Glomerular endothelial cell (primary cell): ENCODE measurements at places on chromosomes 2 and 18. TPM values are rescaled to one million over a fixed set of nuclear protein-coding genes. Genes with fewer than 3 reads are reported as not detected.

GRCh38 chr2:181646415-181646987, 10.4 kb downstream of the CERKL start:
- DNase-seq = no peak

GRCh38 chr2:74334931-74335333, 8.3 kb downstream of the SLC4A5 start:
- DNase-seq = peak; percentile 12

The SIGLEC15 gene
- total RNA-seq = 2.5 and 10.5 TPM in 2 replicates

The PCBP1 gene
- total RNA-seq = 140 and 237 TPM in 2 replicates

- DNase-seq = no peak
Observed at GRCh38 chr2:121281694-121282093, 3.3 kb downstream of the TFCP2L1 start.

The DSC2 gene
- total RNA-seq = 0.64 and 1.8 TPM in 2 replicates

- DNase-seq = no peak
Observed at GRCh38 chr2:100968146-100969145, 33.6 kb upstream of the RPL31 start.

DNA sequence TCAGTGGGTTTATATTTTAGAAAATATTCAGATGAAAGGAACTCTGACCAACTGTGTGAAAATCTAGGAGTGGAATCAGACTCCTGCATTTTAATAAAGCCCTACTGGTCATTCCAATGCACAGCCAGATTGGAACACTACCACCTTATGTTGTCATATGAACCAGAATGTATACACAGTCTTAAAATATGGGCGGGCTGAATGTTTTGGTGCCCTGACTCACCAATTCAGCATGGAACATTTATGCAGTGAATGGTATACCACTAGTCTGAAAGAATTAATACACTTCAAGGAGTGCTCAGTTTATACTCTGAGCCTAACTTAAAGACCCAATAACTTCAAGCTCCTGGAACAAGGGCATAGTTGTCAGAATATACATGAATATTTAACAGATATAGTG, 280.9 kb upstream of the TCF4 start:
- DNase-seq = no peak

DNA sequence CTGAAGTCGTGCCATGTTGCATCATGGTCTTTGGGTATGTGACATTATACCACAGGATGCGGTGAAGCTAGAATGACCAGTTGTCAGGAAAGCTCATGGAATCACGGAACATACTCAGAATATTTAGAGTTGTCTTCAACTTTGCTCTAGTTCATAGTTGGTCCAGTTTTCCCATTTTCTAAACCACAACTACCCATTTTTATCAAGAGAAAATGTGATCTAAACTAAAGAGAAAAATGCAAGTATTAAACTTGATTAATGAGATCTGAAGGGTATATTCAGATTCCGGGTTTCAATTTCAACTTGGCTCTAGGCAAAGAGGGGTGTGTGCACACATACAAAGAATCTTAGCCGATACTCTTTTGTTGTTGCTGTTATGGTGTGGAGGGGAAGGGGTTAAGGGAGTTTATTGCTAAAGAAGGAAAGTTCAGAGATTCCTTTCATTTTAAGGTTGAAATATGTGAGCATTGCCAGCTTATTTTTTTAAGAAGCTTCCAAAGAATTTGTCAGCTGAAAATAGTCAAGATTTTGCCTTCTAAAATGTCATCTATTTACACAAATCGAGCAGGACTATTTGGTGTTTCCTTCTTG, 516.6 kb upstream of the ZEB2 start:
- DNase-seq = no peak

DNA sequence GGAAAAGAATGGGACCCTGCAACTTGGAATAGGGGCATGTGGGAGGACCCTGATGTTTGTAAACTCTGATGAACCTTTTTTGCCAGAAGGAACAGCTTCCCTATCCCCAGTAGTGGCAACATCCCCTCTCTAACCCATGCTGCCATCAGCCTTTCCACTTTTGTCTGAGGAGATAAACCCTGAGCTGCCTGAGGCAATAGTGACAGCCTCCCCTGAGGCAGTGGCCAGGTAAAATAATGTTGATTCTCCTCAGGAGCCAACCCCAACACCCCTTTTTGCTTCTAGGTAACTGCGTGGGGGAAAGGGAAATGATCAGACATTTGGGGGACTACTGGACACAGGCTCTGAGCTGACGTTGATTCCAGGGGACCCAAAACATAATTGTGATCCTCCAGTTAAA, 106.8 kb upstream of the NPAS2 start:
- no peak for DNase-seq

The IL1R1 gene
- total RNA-seq = 14.6 and 41.1 TPM in 2 replicates

The WDR35 gene
- 5.2 and 5.7 TPM in 2 replicates for total RNA-seq

DNA sequence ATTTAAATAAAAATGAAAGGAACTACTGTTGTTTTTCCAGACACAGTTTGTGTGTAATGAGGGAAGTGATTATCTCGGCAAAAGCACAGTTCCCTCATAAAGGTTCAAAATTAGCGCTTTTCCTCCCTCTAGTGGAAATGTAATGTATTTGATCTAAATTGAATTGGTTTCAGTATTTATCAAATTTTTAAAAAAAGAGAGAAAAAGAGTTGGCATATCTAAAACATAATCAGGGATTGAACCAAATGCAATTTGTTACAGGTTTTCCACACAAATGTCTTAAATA, 37.5 kb downstream of the CMPK2 start:
- peak; percentile 69 for DNase-seq

- DNase-seq = no peak
Observed at GRCh38 chr2:71927757-71928715, 219.6 kb downstream of the CYP26B1 start.

The TMEM163 gene
- total RNA-seq = 1.6 and 3.2 TPM in 2 replicates

- no peak for DNase-seq
Observed at GRCh38 chr18:9855681-9856080, 30.1 kb upstream of the TXNDC2 start.

DNA sequence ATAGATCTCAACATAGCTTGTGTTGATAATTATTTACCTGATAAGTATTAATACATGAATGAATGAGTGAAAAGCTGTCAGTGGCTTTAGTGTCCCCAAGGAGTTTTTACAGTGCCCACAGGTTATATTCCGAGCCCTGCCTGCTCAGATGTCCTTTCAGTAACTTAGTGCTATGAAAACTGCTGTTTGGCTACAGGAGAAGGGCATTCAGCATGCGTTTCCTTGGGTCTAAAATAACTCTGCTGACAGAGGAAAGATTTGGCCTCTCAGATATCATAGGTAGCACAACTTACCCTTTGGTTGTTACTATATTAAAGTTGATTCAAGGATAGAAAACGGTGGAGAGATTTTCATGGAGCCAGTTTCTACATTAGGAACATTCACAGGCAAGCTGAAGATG, 241.0 kb downstream of the ETAA1 start:
- DNase-seq = no peak

The MGAT5 gene
- 63.7 and 75.1 TPM in 2 replicates for total RNA-seq

The FBXO41 gene
- 2.3 and 2.9 TPM in 2 replicates for total RNA-seq

GRCh38 chr2:159010340-159010739, 41.9 kb downstream of the TANC1 start:
- DNase-seq = no peak

The TWIST2 gene
- total RNA-seq = 4.8 and 7.2 TPM in 2 replicates

- no peak for DNase-seq
Observed at GRCh38 chr2:67465623-67466022, 68.5 kb downstream of the ETAA1 start.

The TUBA3E gene
- not detected in 2 replicates for total RNA-seq

The RAX gene
- total RNA-seq = not detected in 2 replicates

The ZEB2 gene
- total RNA-seq = 24.4 and 28.2 TPM in 2 replicates

The LYG2 gene
- not detected in 2 replicates for total RNA-seq

DNA sequence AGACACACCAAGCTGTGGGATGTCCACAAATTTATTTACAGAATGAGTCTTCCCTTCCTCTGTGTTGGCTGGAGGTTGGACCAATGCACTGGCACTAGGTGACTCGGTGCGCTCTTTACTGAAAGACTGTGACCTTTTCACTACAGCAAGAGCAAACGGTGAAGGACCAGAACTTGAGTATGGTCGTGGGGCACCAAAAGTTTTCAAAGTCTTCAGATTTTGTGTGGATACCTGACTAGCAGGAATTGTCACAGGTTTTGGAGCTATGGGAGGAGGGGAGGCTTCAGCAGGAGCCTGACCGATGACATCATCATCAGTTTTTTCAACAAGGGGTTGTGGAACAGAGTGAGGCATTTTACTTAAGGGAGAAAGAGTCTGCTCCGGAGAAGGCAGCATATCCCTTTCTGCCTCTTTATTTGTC, 73.0 kb upstream of the GRB14 start:
- no peak for DNase-seq

DNA sequence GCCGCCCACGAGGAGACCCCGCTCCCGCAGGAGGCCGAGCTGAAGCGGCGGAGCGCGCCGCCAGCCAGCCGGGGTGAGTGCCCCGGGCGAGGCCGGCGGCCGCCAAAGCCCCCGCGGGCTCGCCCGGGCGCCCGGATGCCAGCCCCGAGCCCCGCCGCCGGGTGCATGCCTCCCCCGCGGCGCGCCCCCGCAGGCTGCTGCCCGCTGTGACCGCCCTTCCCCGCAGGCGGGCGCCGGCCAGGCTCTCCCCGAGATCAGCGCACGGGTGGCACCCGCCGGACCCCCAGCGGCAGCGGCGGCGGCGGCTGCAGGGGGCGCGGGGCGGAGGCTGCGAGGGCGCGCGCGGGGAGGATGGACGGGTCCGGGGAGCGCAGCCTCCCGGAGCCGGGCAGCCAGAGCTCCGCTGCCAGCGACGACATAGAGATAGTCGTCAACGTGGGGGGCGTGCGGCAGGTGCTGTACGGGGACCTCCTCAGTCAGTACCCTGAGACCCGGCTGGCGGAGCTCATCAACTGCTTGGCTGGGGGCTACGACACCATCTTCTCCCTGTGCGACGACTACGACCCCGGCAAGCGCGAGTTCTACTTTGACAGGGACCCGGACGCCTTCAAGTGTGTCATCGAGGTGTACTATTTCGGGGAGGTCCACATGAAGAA, 470 bp downstream of the KCNF1 start:
- DNase-seq = no peak

GRCh38 chr2:238475034-238475433, 48.3 kb downstream of the ASB1 start:
- no peak for DNase-seq

- DNase-seq = no peak
Observed at GRCh38 chr18:13641551-13642439, 84.6 kb downstream of the FAM210A start.

- no peak for DNase-seq
Observed at GRCh38 chr2:56707218-56707617, 523.4 kb downstream of the CCDC85A start.

DNA sequence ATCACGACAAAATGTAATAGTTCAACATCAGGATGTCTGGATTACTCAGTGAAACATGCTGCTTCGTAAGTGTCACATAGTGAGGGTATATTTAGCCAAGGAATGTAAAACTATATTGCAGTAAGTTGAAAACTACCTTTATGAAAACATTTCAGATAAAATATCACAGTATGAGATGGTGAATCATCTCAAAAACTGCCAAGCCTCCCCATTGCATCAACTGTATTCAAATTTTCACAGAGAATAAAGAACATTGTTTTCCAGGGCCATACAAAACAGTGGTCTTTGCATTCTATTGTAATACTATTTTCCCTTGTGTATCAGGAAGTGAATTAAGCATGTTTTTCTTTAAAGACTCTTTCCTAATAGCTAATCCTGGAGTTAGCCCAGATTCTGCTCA, 47.6 kb upstream of the MSTN start:
- no peak for DNase-seq

GRCh38 chr2:240351088-240351741, 84.2 kb upstream of the GPC1 start:
- no peak for DNase-seq

GRCh38 chr2:28062867-28063266, 172.3 kb downstream of the BABAM2 start:
- DNase-seq = no peak

- DNase-seq = no peak
Observed at GRCh38 chr2:212489719-212490346, 48.8 kb downstream of the ERBB4 start.

GRCh38 chr2:128170776-128171175, 79.8 kb downstream of the UGGT1 start:
- DNase-seq = no peak

The GPD2 gene
- 16.5 and 19.7 TPM in 2 replicates for total RNA-seq

DNA sequence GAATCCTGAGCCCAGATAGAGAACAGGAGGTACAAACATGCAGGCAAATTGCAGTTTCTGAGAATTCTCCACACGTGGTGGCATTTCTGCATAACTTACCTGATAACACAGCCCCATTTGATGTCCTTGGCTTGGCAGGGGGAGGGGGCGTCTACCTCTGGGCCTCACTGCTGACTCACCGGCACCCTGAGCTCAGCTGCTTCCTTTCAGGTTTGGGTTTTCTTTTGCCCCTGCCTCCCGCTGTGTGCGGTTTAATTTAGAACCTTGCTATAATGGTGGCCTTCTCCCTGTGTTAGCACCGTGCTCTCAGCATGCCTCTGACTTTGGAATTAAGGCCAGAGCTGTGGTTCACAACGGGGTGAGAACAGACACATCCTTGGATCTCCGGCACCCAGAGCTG, 4.4 kb downstream of the CTIF start:
- DNase-seq = no peak
